ENCODE measurements at places on chromosomes 4 and X.

DNA sequence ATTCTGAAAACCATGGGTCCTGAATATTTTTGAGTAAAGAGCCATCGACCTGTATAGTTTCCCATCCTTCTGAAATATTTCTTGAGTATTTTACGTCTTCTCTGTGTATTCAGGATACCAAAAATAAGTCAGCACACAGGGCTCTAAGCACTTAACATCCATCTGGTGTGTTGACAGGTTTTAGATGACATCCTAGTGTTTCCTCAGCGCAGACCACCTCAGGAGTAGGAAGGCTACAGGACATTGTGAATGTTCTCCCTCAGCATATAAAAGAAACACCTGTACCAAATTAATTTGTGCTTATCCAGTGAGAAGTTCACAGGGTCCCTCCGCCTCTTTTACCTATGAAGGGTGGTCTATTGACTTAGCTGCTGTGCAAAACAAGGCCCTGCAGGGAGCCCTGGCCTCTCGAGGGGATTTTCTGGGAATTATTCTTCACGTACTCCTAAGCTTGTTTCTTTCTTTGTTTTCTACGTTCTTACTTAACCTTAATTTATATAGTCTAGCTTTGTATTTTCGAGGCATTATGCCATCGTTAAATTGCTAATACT is 241.8 kb downstream of the FBXO8 start:
- DNase-seq: no peak

- no peak for DNase-seq
These were observed 238.8 kb downstream of the ANK2 start for GRCh38 chr4:113288257-113288656.

DNA sequence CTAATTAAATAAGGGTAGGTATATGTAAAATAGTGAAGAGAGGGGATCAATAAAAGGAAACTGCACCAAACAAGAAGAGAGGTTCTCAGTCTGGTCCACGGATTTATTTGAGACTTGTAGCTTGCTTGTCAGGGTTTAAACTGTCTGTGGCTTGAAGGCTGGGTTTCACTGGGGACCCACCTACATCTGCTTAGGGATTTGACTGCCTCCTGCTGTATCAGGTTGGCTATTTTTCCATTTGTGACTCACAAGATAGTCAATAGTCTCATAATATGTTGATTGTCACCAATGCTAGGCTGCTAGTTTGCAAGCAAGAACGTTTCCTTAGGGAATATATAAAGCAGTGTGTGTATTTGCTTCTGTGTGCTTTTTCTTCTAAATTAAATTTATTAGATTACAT is 1950.7 kb upstream of the IGFBP7 start:
- DNase-seq: no peak

GRCh38 chr4:82561786-82562563 is at the start of gene TMEM150C:
Gene TMEM150C, minus strand, starts transcription at chr4:82561988. Its CDS starts 57,331 bp downstream, at chr4:82504657.
- DNase-seq: no peak

DNA sequence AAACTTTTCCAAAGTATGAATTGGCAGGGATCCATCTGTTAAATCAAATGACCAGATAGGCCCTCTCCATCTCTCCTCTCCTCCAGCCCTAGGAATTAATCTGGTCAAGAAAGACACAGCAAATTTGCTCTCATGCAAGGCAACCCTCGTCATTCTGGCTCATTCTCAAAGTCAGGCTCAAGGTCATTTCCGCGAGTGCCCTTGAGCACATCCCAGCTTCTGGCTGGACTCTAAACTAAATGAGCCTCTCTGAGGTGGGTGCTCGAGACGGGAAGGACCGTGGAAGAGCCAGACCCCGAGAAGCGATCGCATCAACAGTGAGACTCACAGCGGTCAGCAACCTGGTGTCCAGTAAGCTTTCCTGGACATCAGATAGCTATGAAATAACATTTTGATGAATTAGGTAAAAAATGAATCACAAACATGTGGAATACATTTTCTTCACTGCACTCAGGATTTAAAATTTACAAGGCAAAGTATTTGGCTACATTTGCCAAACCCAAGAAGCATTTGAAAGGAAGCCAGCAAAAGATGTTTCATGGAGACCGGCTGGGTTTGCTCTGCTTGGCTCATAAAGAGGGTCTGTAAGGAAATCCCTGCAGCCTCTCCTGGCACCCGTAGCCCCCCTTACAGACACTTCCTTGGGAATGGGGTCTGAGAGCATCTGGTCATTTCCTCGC is 121.0 kb downstream of the ENPP6 start:
- no peak for DNase-seq

DNA sequence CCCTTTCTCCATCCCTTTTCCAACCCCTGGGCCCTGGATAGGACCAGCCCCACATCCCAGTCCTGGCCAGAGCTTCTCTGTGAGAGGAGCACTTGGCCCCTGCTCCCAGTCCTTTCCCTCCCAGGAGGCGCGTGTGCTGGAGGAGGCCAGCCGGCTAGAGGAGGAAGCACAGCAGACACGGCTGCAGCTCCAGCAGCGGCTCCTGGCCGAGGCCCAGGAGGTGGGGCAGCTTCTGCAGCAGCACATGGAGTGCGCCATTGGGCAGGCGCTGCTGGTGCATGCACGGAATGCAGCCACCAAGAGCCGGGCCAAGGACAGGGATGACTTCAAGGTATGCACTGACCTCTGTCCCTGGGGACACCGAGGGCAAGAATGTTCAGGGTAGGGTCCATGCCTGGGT is 87.5 kb downstream of the EVC start:
- no peak for DNase-seq

Measured in activated CD8-positive, alpha-beta memory T cell treated with anti-CD3 and anti-CD28 coated beads for 1 hour (primary cell).